Fibroblast of lung (primary cell): ENCODE measurements at places on chromosomes 12 and 14. TPM values are rescaled to one million over a fixed set of nuclear protein-coding genes. Genes with fewer than 3 reads are reported as not detected.

Gene SPRYD4
- 1.0 and 1.7 TPM in 2 replicates for total RNA-seq

Gene PLA2G1B
- 0.51 TPM in 1 of 2 replicates, not detected in the other for total RNA-seq

Gene CEP170B
- 10.3 and 13.9 TPM in 2 replicates for total RNA-seq

Gene NELL2
- 0.17 and 0.26 TPM in 2 replicates for total RNA-seq

Gene AP1G2
- total RNA-seq, result 5.6 and 9.2 TPM in 2 replicates

Gene LAG3
- total RNA-seq, result 0.17 and 0.26 TPM in 2 replicates

Gene PABPN1
- total RNA-seq, result 59.1 and 73.2 TPM in 2 replicates

Gene COPZ1
- total RNA-seq, result 80.9 and 97.9 TPM in 2 replicates

Gene APOLD1
- 1.5 and 3.1 TPM in 2 replicates for total RNA-seq

Gene TGFB3
- total RNA-seq, result 5.9 and 10.5 TPM in 2 replicates

Gene MMP17
- 10.8 and 13.5 TPM in 2 replicates for total RNA-seq

Gene SERPINA1
- total RNA-seq, result under 0.01 TPM in 1 of 2 replicates, not detected in the other

Gene C14orf180
- total RNA-seq, result not detected in 2 replicates

Gene ATL1
- 6.9 and 16.2 TPM in 2 replicates for total RNA-seq

Gene CISTR
- not detected in 2 replicates for total RNA-seq

Gene PIWIL1
- total RNA-seq, result not detected in 2 replicates

Gene KRT79
- not detected in 2 replicates for total RNA-seq

Gene TAS2R8
- total RNA-seq, result under 0.01 TPM in 1 of 2 replicates, not detected in the other

Gene SMCO2
- 0.26 TPM in 1 of 2 replicates, not detected in the other for total RNA-seq

Gene MYG1
- total RNA-seq, result 52.0 and 55.7 TPM in 2 replicates

Gene OAS1
- total RNA-seq, result 1.8 and 3.6 TPM in 2 replicates

Gene ITFG2
- 11.0 and 13.5 TPM in 2 replicates for total RNA-seq

Gene LRP1-AS
- total RNA-seq, result not detected in 2 replicates

Gene CCDC198
- total RNA-seq, result not detected in 2 replicates

Gene RD3L
- total RNA-seq, result not detected in 2 replicates

Gene VSX2
- total RNA-seq, result not detected in 2 replicates

Gene TCL1B
- total RNA-seq, result not detected in 2 replicates

Gene KCNC2
- total RNA-seq, result not detected in 2 replicates
